ENCODE measurements at places on chromosomes 5 and 9.

- no peak for DNase-seq
These were observed 18.4 kb upstream of the ADRA1B start for GRCh38 chr5:159897786-159898393.

DNA sequence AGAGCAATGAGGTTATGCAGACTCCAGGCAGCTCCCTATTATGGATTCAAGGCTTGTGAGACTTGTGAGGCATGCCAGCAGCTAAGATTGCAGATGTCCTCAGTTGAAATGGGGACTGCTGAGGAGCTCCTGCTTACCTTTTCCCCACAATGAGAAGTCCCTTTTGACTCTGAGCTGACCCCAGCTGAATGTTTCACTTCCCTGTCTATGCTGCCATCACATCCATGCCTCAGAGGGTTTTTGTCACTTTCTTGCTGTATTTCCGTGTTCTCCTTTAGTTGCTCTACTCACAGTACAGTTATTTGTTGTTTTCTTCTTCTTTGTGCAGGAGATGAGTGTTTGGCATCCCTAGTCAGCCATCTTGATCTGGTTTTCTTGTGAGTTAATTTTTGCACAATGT is 18.8 kb upstream of the OR2S2 start:
- no peak for DNase-seq

GRCh38 chr5:173010547-173011464 is 27.2 kb downstream of the ATP6V0E1 start:
- no peak for DNase-seq

DNA sequence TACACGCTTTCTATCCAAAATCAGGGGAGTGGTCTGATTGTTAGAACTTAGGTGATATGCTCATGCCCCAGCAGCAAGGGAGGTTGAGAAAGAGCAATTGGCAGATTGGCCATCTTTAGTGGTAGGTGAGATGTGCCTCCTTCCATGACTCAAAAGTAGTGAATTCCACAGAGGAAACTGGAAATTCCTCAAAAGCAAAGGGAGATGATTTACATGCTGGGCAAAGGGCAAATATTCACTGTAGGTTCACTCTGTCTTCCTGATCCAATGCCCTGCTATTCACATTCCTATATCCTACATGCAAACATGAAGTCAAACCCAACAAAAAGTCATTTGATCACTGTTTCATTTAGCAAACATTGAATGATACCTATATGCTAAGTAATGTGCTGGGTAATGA is 130.1 kb upstream of the ZNF608 start:
- DNase-seq = no peak

DNA sequence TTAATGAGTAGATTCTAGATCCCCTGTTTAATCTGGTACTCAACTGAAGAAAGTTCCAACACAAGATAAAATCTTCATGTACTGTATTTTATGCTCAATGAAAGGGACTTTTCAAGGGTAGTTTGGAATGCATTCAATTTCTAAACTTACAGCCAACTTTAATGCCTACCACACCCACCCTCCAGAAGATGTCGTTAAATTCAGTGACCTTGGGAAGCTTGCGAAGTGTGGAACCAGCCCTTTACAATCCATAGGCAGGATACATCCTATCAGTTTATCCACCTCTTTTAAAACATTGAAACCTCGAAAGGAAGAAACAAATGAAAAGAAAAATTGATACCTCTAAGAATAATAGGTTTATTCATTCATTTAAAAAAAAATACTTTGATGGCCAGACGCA is 20.2 kb downstream of the TRPM6 start:
- no peak for DNase-seq

GRCh38 chr9:109986521-109986991 is 206.6 kb downstream of the PALM2AKAP2 start:
- no peak for DNase-seq

DNA sequence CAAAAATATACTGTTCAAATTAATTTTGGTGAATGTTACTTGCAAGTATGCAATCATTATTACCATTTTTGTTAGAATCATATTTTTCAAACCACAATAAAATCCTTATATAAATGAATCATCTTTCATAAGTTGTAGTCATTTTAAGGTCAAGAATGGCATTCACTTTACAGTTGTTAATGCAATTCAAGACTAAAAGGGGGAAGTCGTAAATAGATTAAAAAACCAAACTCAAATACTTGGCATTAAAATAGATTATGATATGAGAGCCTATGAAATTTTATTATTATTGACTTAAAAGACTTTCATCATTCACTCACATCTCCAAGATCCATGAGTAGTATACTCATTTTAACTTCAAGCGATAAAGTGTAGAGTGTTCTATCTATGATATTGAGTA is 11.6 kb downstream of the CDH9 start:
- DNase-seq = no peak

GRCh38 chr9:123536455-123536868 is 180.5 kb downstream of the CRB2 start:
- DNase-seq = no peak

- DNase-seq = no peak
These were observed 60.3 kb downstream of the SNX30 start for GRCh38 chr9:112810696-112811490.

GRCh38 chr5:21263361-21263760 is 1275.4 kb upstream of the CDH18 start:
- DNase-seq = no peak

DNA sequence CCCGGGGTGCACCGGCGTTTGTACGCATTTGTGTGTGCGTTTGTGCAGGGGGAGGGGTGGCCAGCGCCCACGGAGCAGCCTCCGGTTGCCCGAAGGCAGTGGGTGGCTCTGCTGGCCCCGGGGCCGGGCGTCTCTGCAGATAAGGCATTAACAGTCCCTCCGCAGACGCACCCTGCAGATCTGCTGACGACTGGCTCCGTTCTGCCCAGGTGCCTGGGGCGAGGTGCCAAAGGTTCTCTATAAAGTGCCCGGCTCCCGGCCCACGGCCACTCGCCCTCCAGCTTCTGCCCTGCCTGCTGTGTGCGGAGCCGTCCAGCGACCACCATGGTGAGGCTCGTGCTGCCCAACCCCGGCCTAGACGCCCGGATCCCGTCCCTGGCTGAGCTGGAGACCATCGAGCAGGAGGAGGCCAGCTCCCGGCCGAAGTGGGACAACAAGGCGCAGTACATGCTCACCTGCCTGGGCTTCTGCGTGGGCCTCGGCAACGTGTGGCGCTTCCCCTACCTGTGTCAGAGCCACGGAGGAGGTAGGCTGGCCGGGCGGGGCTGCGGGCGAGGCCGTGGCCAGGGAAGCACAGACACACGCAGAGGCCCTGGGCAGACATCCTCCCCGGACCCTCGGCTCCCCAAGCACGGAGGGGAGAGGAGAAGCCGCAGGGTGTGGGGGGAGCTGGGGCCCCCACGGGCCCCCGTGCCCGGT is at the start of gene SLC6A19:
Gene SLC6A19 (plus strand): TSS at position 269 of the 699 bp plus-strand sequence. CDS start 56 bp downstream, at position 325.
- no peak for DNase-seq

- DNase-seq = no peak
These were observed 89.3 kb upstream of the ALDH1A1 start for GRCh38 chr9:73042155-73042554.

- no peak for DNase-seq
These were observed 135.4 kb upstream of the CKMT2 start for GRCh38 chr5:81097713-81098112.

GRCh38 chr5:15609076-15609725 is 109.2 kb downstream of the FBXL7 start:
- DNase-seq = no peak

DNA sequence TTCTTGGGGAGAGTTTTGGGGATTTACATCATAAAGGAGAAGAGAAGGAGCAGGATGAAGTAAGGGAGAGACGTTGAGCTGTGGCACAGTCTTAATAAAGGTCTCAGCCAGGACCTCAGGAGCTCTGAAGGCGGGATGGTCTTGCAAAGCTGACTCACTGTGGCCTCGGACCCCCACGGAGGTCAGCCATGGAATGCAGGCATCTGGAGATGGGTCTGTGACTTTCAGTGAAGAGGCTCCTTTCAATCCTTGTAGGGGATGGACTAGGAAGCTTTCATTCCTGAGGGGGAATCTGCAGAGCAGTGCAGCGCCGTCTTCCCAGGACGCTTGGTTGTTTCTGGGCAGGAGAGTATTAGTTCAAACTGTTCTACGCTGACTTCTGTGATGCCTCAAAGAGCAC is 65.7 kb upstream of the BASP1 start:
- no peak for DNase-seq

DNA sequence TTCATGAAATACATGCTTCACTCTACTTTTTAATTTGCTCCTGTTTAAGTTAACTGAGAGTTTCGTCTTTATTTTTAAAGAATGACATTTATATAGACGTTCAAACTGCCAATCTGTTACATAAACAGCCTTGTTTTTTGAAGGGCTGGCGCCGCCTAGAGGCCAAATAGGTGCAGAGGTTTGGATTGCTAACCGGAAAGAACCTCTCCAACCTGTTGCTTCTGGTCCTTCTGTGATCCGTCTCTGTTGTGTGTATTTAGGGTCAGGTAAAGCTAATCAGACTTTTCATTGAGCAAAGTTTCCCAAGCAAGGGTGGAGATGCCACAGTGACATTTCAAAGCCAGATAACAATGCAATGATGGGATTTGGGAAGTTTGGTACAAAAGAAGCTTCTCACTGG is 39.5 kb upstream of the GLIS3 start:
- peak; percentile 74 for DNase-seq

GRCh38 chr9:36764364-36765076 is 191.8 kb downstream of the MELK start:
- no peak for DNase-seq

DNA sequence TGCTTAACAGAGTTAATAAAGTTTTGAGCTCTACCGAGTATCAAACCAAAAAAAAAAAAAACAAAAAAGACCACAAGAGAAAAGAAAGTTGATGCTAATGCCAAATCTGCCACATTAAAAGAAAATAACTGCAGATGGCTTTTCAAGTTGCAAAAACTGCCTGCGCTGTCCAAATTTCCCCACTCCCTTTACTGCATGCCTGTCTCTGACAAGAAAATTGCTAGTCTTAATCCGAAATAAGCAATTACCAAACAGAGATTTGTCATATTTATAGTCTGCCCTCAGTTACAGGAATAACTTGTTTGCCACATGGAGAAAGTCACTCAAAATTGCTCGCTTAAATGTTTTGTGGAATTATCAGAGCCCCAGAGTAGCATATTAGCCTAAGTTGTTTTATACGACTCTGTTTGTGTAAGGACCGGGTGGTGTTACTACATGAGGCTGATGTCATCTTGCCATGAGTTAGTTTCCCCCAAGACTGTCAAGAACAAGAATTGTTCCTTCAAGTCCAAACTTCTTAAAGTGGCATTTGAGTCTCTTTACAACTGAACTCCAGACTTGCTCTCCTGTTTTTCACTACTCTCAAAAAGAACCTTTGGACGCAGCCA is 160.9 kb downstream of the CEP120 start:
- no peak for DNase-seq

- DNase-seq = no peak
These were observed 149.7 kb downstream of the ENC1 start for GRCh38 chr5:74490814-74491213.

- no peak for DNase-seq
These were observed 33.5 kb downstream of the TMEM245 start for GRCh38 chr9:109086221-109086620.

DNA sequence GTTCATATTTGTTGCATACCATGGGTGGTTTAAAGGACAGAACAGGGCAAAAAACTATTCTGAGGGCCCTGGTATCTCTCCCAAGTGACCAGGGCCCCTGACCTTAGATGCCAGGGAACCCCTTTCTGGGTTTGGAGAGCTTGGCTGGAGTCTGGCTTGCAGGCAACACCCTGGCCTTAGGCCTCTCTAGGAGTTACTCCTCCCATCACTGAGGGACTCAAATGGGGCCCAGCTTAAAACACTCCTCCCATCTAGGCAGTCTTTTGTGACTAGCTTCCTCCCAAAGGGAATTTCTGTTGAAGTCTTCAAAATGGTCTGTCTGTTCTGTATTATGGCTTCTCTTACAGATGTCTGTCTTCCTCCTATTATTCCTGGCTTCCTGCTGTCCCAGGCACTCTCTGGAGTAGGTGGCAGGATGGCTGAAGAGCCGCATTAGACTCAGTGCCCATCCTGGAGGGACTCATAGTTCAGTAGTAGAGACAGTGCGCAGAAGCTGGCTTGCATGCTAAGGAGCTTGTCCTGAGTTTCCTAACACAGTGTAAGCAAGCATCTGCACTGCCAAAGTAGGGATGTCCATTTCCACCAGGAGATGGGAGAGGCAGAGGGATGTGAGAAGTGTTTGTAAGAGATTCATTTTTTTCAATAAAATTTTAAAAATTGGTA is 10.0 kb downstream of the COL15A1 start:
- peak; percentile 15 for DNase-seq

DNA sequence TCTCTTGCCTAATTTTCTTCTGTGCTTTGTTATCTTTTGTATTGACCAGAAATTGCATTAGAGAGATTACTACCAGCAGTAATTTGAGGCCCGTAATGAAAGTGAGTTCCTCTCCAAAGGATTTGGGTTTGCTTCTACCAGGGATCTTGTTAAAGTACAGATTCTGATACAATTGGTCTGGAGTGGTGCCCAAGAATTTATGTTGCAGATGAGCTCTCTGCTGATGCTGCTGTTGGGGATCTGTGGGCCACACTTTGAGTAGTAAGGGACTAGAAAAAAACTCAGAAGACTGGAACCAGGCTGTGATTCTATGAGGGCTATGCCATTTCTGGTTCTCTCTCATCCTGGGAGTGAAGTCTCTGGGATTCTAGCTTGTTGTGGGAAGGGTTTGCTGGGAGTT is 192.2 kb downstream of the SEC61B start:
- no peak for DNase-seq

DNA sequence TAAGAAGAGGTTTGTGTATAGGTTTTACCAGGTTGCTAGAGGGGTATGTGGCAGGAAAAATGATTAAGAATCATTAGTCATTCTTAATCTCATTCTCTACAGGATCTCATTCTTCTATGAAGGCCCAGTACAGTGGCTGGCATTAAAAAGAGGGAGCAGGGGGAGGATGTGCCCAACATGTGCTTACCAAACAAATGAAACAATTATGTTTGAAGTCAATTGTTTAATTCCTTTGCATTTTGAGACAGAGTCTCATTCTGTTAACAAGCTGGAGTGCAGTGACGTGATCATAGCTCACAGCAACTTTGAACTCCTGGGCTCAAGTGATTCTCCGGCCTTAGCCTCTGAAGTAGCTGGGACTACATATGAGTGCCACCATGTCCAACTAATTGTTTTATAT is 23.0 kb downstream of the FNIP1 start:
- DNase-seq = no peak

GRCh38 chr5:83426855-83427254 is 44.7 kb upstream of the VCAN start:
- DNase-seq = no peak

DNA sequence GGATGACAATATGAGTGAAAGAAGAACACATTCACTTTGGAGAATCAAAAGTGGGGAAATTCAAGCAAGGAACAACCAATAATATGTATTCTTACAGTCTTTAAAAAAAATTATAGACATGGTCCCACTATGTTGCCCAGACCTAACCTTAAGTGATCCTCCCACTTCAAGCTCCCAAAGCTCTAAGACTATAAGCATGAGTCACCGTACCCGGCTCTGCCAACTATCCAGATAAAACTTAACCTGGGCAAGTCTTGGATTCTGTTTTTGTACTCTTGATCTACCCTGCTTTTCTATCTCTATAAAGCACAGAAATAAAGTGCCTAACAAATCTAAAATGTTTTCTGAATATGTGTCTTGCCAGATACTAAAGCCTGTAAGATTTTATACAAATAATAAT is 30.9 kb downstream of the CEMIP2 start:
- no peak for DNase-seq
